Fibroblast of mammary gland (primary cell): ENCODE measurements at places on chromosomes 16 and 17.

GRCh38 chr16:49200223-49200820, 81.3 kb downstream of the CBLN1 start:
- no peak for DNase-seq

GRCh38 chr17:67613961-67614360, 103.8 kb upstream of the NOL11 start:
- no peak for DNase-seq

DNA sequence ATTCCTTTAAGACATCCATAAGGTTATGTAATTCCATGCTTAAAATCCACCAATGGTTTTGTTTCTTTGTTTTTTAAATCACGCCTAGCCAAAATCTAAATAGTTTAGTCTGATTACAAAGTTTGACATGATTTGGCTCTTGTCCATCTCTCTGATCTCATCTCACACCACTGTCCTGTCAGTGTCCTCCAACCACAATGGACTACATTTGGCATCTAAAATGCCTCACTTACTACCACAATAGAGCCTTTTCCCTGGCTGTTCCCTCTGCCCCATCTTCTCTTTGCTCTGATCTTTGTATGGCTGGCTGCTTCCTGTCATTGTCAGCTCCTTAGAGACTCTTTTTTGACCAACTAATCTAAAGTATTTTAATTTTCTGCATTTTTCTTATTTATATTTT, 157.2 kb downstream of the MYO1D start:
- DNase-seq, result no peak

DNA sequence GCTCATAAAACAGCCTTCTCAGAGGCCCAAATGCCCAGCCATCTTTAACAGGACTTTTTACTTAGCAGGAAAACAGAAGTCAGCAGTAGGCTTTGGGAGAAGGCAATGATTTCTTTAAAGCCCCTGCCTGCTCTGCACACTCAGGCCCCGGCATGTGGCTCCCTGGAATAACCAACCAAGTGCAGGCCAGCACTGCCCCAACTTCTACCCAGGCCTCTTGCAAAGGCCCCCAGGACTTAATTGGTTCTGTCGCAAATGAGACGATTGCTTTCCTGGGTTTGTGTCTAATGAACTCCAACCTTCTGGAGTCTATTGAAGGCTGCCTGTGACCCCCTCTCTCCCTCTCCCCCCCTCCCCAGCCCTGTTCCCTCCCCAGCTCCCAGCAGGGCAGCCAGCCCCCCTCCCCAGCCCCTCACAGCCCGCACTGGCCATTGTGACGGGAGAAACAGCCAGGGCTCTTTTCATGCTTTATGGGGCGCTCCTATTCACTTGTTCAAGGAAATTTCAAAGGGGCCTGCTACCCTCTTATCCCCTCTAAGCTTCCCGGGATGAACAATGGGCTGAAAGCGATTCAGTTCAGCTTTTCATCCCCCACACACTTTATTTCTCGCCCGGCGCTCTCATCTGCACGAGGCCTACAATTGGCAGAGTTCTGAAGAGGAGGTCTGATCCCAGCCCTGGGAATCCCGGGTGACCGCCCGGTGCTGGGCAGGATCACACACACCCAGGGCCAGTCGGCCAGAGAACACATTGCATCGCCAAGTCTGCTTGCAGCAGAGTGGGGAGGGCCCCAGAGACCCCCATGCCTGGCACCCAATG, 15.5 kb downstream of the AXIN2 start:
- no peak for DNase-seq

GRCh38 chr16:31107465-31107867, 720 bp upstream of the BCKDK start:
- no peak for DNase-seq

- DNase-seq, result no peak
Observed at GRCh38 chr16:67190041-67190440, at the start of gene EXOC3L1. Gene EXOC3L1 (minus strand): TSS chr16:67190136. CDS start chr16:67189676, 460 bp downstream.

DNA sequence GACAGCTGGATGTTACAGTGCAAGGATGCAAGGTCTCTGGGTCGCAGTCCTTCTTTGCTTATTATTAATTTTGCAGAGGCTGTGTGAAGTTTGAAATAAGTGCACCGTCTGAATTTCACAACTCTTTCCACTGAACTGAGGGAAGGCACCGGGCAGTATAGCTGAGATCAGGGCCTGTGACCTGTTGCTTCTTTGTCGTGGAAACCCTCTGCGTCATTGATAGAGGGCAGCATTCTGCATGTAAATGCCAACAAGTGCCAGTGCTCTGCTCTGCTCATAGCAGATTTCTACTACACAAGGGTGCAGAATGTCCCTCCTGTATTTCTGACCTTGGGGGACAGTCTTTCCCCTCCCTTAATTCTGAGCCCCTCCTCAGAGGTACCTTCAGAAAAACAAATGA, 26.0 kb downstream of the CD300LF start:
- DNase-seq, result no peak

DNA sequence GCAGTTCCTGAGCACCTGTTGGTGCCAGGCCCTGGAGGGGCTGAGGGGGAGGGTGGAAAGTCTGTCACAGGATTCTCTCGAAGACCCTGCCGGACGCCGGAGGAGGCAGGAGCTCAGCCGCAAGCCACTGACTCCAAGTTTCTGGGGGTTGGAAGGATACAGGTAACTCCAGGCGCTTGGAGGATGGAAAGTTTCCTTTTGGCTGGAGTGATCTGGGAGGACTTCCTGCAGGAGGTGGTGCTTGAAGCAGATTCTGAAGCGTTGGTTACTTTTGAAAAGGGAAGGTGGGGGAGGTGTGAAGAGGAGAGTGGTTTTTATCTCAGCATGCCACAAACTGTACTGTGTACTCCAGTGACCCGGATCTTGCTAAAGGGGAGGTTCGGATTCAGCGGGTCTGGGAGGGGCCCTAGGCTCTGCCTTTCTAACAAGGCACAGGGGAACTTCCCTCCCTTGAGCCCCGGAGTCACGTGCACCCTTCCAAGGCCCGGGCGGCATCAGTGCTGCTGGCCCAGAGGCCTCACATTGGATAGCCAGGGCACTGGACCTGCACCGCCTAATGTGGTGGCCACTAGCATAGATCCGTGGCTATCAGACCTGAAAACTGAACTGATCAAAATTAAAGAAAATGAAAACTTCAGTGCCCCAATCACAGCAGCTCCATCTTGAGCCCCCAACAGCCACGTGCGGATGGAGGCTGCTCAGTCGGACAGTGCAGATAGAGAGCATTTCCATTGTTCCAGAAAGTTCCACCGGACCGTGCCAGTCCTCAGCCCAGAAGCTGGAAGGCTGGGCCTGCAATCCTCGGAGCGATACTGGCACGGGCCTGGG, 42.2 kb upstream of the GSE1 start:
- DNase-seq, result no peak

DNA sequence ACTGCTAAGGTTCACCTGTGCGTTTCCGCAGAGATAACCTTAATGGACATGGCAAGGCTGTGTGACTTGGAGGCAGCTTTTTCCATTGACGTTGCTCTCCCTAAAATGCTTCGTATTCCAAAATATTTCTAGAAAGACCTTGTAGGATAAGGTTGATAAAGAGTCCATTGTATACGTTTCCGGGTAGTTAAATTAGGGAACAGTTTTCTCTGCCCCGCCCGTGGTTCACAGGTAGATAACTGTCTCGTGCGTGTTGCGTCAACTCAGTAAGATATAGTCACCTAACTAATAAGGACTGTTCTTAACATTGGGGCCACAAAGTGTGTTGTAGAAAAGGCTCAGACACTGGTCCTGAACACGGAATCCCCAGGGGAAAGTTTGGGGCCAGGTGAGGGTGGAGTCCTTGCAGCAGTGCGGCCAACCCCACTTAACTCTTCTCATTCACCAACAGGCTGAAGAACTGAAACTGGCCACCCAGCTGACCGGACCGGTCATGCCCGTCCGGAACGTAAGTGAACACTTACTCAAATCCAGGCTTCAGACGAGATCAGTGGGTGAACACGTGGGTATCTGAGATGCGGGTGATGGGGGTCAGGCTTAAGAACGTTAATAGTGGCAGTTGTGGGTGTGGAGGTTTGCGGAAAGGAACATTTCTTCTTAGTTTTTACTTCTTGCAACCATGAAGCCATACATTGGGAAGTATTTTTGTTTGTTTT, 1.6 kb downstream of the RPL13 start:
- DNase-seq, result peak; percentile 34

DNA sequence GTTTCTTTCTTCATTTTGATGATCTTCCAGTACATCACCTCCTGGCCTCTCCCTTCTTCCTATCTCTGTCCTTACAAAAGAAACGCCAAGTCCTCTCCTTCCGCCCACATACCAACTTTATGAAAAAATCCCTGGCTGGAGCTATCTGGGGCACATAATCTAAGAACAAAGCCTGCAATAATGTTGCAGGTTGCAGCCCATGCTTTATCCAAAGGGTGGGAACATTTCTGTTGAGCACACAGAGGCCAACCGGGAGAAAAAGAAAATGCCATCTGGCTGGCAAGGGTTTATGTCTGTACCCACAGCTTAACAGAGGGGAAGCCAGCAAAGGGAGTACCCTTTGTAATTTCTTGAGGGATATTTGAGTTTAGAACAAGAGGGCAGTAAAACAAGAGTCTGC, 409.6 kb downstream of the SOX9 start:
- DNase-seq, result no peak

DNA sequence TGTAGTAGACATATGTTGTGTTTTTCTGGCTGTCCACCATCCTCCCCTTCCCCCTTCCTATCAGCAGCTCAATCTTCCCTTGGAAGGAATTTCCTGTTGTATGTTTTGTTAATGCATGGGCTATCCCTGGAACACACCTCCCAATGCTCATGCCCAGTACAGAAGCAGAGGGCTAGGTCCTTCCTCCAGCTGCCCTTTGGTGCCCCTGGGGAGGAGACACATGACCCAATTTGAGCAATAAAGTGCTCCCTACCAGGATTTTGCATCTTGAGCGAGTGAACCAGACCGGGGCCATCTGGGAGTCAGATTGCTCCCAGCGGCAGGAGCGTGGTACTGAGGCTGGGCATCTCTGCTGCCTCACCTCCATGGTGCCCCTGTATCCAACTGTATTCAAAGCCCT, 141.5 kb upstream of the MED13 start:
- no peak for DNase-seq

- DNase-seq, result no peak
Observed at GRCh38 chr17:27525316-27525715, 69.1 kb downstream of the KSR1 start.

GRCh38 chr16:65222049-65222448, 100.2 kb upstream of the CDH11 start:
- no peak for DNase-seq

DNA sequence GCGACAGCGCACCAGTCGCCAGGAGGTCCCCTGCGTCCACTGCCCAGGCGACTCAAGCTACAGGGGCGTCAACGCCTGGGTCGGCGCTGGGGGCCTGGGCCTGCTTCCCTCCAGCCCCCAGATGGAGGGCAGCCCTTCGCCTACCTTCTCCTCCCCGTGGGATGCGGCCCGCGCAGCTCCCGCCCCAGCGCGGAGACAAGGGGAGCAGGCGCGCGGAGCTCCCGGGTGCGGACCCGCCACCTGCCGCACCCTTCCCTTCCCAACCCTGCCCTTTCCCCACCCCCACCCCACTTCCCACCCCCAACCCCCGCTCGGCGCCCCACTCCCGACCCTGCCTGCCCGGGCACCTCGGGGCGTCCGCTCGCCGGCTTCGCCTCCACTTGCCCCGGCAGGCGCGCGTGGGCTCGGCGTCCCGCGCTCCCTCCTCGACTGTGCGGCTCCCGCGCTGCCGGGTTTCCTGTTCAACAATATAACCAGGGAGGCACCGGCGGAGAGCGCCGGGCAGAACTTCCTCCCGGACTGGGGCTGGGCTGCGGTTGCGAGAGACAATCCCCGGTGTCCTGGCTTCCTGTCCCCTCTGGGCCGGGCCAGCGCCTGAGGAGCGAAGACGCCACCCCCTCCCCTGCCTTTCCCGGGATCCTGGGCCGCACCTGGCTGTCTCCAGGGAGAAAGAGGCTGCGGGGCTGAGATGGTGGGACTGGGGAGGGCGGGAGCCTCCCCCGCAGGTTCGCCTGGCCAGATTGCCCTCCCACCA, at the start of gene ARHGAP27:
Gene ARHGAP27 (minus strand): TSS at position 466 of the 754 bp plus-strand sequence. CDS start 2,591 bp downstream, outside the sequence.
- peak; percentile 10 for DNase-seq

DNA sequence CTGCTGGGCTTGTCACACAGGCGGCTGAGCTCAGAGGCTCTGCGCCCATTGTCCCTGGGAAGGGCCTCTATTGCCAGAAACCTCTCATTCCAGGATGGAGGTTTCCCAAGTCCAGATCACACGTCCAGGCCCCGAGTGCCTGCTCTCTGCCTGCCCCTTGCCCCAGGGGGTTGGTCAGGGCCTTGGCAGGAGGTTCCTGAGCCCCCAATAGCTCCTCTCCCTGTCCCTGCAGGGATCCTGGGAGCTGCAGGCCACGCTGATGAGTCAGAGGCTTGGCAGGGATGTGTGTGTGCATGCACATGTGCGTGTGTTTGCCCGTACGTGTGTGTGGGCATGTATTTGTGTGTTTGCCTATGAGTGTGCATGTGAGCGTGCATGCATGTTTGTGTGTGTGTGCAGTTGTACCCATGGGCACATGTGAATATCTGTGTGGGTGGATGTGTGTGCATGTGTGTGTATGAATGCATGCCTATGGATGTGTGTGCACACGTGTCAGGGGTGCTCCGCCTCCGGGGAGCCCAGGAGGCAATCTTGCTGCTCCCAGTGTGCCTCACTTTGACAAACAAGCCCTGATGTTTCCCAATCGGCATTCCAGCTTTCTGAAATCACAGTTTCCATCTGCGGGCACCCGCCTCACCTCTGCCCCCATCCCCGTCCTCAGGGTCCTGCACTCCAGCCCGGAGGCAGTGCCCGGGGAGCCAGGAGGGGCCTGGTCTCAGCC, 98.4 kb upstream of the GSE1 start:
- DNase-seq, result peak; percentile 93

DNA sequence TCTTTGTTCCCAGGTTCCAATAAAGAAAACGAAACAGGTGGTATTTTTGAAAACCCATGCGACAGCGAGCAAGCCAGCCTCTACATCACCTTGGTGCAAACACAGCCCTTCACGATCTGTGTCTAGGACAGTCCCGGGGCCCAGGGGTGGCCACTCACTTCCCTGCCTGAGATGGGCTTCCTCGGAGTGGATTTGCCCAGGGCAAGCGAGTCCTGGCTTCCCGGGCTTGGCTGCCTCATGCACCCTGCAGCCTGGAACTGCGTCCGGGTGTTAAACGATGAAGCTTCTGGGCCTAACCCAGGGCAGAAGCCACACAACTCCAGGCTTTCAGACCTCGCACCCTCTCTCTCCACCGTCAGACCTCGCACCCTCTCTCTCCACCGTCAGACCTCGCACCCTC, 66.0 kb downstream of the RPH3AL start:
- no peak for DNase-seq

DNA sequence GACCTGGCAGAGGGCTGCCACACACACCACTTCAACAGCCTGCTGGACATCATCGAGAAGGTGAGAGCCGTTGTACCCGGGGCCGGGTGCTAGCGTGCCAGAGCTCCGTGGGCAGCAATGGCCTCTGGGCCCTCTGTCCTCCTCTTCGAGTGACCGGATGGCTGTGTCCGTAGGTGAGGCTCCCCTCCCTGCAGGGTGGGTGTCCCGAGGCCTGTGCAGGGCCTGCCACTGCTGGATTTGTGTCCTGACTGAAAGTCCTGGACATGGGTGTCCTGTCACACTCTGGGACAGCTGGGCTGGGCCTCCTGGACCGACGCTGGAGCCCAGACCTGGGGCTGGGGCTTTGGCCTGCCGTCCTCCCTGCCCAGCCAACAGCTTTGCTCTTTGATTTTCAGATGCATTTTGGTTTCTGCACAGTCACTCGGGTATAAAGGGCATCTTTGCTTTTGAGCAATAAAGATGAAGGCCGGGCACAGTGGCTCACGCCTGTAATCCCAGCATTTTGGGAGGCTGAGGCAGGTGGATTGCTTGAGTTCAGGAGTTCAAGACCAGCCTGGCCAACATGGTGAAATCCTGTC, 16.7 kb downstream of the TSC2 start:
- DNase-seq, result no peak
